CD4-positive, alpha-beta T cell treated with Interleukin-4 for 4 hours (primary cell): ENCODE measurements at places on chromosomes 16 and 17.
A peak's percentile ranks its signal among the peaks of the same experiment; 100 is the strongest.

DNA sequence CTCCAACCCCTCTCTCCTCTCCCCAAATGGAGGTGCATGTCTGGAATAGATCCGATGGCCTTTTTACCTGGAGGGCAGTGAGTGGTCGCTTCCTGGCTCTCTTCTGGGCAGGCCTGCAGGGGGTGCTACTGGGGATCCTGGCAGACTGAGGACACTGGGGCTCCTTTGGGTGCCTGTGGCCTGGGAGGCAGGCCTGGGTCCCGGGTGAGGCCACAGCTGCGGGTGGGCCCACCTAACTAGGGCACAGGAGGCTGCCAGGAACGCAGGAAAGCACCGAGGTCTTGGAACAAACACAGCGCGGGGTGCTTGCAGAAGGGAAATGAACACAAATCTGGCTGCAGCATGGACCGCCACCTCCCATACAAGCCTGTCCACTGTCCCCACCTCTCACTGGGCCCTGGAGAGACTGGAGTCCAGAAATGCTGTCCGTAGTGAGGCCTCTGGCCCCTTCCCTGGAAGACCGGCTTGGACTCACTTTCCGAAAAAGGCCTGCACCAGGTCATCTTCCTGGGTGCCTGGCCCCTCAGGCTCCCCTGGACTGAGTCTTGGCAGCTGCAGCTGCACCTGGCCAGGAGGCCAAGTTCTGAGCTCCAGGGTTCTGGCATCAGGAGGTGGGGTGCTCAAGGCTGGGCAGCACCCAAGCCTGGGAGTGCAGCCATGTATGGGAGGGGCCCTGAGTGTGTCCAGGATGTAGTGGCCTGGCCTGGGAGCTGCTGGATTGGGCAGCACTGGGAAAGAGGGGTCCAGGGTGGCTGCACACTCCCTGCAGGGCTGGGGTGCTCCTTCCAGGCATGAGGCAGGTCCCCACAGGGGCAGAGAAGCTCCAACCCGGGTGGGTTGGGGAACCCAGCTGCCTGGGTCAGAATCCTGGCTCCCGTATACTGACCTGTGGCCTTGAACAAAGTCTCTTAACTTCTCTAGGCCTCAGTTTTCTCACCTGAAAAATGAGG is 195.1 kb downstream of the IRF8 start:
- no peak for DNase-seq

DNA sequence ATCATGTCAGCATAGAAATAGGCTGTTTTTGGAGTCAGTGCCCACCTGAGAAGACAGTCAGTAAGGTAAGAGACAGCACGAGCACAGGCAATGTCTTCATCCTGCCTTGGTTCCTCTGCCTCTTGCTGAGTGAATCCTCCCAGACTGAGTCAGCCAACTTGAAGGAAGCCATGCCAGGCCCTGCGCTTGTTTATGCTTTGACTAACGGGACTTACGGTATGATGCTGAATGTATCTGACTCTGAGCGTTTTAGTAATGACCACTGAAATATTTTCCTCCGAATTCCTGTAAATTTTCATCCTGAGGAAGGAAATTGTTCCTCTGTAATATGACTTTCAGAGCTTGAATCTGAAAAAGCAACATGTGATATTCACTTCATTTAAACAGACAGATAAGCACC is 18.0 kb downstream of the C17orf67 start:
- no peak for DNase-seq

- no peak for DNase-seq
These were observed 206.6 kb downstream of the CDH8 start for GRCh38 chr16:61829631-61830030.

DNA sequence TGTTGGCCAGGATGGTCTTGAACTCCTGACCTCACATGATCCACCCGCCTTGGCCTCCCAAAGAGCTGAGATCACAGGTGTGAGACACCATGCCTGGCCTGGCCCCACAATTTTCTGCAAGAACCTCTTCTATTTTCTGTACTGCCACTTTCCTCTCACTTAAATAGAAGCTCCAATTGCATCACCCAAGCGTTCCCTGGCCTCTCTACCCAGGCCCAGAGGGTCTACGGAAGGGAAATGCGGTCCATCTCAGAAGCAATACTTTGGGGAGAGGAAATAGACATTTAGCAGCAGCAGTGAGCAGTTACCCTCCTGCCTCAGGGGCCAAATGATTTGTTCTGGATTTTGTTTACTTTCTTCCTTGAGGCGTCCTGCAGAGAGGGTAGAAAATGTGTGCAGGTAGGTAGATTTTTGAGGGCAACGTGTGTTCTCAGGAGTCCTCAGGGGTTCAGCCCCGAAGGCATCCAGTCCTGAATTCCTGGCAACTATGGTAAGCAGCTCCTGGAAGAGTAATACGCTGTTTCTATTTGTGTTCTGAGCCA is 11.0 kb downstream of the SLC6A4 start:
- no peak for DNase-seq

DNA sequence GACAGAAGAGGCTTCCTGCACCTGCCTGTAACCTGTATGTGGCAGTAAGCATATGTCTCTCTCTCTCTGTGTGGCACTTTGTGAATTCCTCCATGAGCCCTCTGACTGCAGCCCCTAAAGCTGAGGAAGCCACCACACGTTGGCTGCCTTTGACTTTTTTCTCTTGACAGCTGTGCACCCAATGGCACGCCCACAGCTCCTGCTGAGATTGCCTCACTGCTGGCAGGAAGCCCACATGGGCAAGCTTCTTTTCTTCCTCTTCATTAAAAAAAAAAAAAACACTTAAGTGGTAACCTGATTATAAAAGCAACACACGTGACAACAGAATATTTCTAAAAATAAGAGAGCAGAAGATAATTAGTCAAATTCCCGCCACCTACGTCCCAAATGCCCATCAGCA is 34.0 kb upstream of the PIRT start:
- DNase-seq: no peak

- DNase-seq: no peak
These were observed 758 bp upstream of the RPL23A start for GRCh38 chr17:28719021-28719433.

DNA sequence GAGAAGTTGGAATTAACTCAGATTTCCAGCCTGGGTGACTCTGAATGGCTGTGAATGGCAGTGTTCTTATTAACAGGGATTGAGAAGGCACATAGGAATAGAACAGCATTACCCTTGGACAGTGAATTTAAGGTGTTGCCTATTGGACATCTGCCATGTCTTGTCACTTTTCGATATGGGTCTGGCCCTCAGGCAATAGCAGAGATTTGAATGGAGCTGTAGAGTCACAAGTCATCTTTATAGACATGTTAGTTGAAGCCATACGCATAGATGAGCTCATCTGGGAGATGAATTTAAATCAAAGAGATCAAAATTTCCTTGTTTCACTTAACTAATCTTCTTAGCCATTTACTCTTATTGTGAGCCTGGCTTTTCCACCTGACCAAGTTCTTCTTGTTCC is 14.9 kb upstream of the DHRS11 start:
- no peak for DNase-seq

- peak; percentile 37 for DNase-seq
These were observed 1.4 kb downstream of the RHBDL1 start for GRCh38 chr16:676913-677312.

GRCh38 chr16:56684926-56685590 is 2.8 kb downstream of the MT1X start:
- no peak for DNase-seq

DNA sequence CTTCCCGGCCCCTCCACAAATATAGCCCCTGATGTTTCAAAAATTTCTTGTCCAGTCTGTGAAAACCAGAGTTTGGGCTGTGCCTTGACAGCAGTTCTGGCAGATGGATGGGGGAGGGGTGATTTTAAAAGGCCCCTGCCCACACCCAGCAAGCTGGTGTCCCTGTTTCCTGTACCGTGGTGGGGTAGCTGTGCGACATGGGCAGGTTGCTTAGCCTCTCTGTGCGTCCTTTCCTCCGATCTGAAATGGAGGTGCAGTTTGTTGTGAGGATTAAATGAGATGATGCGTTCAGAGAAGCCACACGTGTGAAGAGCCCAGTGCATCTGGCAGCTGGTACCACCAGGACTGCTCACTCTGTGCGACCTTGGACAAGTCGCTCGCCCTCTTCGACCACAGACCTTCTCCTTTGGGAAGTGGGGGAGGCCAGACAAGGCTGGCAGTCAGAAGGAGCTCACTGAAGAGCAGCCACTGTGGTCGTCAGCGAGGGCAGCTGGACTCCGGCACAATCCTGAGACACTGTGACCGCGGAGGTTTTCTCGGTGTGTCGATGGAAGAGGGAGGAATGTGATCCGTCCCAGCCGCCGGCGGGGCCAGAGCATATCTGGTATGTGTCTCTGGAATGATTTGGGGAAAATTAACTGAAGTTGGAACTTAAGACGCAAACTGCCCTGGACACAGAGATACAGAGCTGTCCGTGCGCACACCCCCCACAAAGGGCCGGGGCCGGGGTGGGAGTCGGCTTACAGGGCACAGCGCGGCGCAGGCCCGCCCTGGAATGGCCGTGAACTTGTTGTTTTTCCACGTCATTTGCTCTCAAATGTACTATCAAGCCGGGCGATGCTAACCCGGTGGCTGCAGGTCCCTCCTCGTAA is 721 bp upstream of the WFIKKN2 start:
- DNase-seq: no peak

DNA sequence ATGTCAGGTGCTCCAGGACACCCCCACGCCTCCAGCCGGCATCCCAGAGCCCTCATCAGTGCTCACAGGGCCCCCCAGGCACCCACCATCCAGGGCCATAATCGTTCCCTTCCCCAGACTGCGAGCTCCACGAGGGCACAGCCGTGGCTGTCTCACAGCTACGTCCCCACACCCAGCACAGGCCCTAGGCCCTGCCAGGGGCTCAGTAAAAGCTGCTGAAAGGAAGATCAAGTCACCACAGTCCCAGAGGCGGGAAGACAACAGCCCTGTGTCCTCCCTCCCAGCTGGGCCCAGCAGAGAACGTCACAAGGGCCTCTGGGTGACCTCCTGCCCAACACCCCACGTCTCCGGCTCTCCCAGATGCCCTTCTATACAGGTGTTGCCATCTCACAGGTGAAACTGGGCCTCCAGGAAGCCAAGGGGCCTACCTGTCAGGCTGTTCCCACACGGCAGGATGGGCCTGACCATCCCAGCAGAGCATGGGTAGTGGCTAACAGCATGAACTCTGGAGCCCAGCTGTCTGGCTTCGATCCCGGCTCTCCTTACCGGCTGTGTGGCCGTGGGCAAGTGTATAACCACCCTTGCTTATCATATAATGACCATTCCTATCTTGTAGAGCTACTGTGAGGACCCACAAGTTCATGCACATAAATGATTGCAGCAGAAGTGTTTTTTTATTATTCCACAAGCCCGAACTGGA is 17.9 kb downstream of the ARL2BP start:
- no peak for DNase-seq

DNA sequence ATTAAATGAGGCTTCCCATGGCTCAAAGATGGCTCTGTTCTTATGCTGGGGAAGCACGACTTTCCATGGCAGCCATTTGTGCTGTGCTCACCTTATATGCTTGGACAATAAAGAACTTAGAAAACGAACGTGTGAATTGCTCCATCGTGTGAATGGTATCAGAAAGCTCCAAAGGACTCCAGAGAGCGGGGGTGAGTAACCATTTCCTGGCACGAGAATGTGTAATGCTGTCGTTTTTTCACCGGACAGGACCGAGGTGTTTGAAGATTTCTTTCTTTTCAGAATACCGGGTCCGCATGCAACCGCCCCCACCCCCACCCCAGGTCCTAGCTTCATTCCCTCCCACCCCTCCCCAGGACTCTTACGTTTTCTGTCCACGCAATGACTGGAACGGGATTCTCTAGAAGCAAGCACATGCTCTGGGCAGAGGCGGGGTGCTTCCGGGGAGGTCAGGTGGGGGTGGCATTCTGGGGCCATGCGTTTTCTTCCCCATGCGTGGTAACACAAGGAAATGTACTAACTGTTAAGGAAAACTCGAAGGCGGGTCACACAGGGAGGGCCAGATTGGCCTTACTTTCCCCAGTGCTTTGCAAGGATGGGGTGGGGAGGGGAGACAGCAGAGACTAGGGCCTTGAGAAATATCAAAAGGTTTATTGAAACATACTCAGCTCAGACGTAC is 26.2 kb downstream of the GPRC5B start:
- no peak for DNase-seq

DNA sequence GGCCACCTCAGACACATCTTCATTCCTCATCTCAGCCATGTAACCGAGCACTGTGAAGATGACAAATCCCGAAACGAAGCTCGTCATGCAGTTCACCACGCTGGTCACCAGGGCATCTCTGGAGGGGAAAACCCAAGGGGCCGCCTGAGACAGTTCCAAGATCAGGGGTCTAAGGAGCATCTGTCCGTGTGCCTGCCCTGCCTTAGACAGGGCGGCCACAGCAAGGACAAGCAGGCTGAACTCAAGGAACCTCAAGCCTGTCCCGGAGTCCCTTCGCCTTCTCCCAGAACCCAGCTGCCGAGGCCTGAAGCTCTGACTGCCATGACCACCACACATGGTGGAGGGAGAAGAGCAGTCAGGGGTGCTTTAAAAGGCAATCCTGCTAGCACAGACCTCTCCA is 22.7 kb downstream of the SLC6A4 start:
- no peak for DNase-seq

- DNase-seq: no peak
These were observed 36.8 kb downstream of the SRCIN1 start for GRCh38 chr17:38568845-38569510.

DNA sequence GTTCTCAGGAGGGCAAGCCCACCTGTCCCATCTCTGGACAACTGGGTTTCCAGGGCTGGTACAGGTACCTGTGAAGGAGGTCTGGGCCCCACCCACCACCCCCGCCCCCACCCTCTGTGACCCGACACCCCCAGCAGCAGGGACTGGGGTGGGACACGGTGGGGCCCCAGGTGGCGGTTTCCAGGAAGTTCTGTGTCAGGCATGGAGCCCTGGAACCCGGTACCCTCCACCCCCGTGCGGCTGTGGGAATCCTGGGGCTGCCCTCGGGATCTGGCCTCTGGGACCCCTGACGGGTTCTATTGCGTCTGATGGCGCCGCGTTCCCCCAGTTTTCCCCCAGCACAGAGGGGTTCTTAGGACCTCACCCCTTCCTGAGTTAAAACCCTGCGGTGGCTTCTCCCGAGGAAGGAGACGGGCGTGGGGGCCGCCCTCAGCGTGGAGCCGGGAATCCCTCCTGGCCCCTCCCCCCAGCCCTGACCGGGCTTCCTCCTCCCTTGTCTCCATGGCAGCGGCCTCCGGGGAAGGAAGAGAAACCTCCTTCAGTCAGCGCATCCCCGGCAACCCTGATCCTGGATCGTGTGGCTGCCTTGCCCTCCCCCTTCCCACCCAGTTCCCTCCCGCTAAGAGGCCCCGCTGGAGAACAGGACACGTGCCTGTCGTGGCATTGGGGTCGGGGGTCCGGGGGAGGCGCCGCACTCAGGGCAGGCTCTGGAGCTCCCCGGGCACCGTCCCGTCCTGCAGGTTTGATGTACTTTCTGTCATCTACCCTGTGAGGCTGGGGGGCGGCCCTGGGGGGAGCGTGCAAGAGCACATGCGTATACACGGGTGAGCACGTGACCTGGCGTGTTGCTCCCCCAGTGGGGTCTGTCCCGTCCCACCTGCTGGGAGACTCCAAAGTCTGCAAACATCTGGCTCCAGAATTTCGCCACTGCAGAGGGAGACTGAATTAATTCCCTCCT is 30.3 kb downstream of the CACNA1H start:
- no peak for DNase-seq
